ENCODE measurements at places on chromosomes 3 and 15.

- H3K36me3 ChIP-seq, result no peaks in the 10 kb centered on the region
- no peak for DNase-seq
- no peak overlapping the region for H3K27ac ChIP-seq
- H3K27me3 ChIP-seq, result no peaks in the 10 kb centered on the region
Observed at GRCh38 chr3:58868097-58868779, 181.6 kb downstream of the CFAP20DC start.

DNA sequence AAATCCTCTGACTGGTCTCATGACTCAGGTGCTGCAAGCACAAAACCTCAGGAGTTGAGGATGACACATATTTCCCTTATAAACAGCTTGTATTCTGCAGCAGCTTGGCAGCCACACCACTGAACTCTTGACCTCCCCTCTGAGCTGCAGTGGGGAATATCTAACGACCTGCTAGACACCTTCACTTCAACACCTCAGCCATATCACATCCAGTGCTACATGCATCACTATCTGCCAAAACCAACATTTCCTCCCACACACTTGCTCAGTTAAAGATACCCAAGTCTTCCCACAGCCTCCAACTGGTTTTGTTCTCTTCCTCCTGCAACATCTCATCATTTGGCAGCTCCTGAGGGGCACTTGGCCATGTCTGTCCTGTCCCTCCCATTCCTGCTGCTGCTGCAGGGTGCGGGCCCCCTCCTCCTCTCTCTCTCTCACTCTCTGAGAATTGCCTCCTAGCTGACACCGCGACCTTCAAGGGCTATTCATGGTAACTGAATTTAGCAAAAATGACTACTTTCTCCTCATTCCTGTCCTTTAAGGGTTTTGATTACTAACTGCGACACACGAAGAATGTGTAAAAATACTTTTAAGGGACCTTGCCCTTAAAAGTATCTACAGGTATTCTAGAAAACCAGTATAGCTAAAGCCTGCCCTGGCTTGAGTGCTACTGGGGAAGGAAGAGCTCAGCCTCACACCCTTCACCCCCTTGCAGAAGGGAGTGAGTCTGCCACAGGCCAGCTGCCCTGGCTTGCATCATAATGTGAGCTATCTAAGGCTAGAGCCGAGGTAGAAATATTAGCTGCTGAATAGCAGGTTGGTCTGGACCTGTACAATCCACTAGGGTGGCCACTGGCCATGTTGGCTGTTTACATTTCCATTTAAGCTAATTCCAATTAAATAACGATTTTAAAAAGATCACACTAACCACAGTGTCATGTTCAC is 5.0 kb upstream of the CCR9 start:
- no peaks in the 10 kb centered on the region for H3K4me1 ChIP-seq
- no peaks in the 10 kb centered on the region for H3K36me3 ChIP-seq
- no peak overlapping the region for H3K27ac ChIP-seq
- H3K27me3 ChIP-seq, result no peaks in the 10 kb centered on the region

- no peaks in the 10 kb centered on the region for H3K36me3 ChIP-seq
- no peaks in the 10 kb centered on the region for H3K4me1 ChIP-seq
- H3K27me3 ChIP-seq, result no peaks in the 10 kb centered on the region
- no peak for DNase-seq
- H3K4me3 ChIP-seq, result no peak overlapping the region
- H3K27ac ChIP-seq, result no peak overlapping the region
Observed at GRCh38 chr3:87426918-87427317, 150.5 kb upstream of the POU1F1 start.

DNA sequence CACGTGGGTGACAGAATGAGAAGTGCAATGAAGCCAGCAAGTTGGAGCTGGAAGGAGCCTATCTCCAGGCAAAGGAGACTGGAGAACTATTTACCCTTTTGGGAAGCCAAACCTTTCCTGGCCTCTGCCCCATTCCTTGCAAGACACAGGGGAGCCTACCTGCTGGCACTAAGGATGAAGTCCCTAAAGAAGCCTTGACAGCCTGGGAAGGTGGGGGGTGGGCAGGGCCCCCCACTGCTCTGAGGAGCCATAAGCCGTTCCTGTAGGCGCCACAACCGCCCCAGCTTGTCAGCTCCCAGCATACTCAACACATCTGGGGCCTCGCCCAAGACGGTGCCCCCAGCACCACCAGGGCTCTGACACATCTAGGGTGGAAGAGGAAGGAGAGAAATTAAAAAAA is 5.5 kb downstream of the CDAN1 start:
- H3K27ac ChIP-seq, result no peak overlapping the region
- H3K4me3 ChIP-seq, result no peak overlapping the region
- H3K4me1 ChIP-seq, result peaks cover 9% of the 10 kb centered on the region
- peaks cover 46% of the 10 kb centered on the region for H3K36me3 ChIP-seq

DNA sequence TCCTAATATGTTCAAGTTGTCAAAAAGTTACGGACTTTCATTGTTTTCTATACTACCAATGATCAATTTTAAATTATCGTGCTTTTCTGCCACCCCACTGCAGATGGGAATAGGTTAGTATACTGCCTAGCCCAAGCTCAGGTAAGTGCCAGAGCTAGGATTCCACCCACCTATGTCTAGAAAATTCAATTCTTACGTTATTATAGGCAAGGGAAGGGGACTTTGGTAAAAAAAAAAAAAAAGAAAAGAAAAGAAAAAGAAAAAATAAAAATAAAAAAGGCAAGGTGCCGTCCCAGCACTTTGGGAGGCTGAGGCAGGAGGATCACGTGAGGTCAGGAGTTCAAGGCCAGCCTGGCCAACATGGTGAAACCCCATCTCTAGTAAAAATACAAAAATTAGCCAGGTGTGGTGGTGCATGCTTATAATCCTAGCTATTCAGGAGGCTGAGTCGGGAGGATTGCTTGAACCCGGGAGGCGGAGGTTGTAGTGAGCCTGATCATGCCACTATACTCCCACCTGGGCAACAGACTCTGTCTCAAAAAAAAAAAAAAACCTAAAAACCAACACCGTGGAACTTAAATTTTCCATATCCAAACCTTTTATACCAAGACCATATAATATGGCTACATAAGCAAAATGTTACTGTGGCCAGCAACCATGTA is 1.3 kb downstream of the RPL22L1 start:
- H3K4me1 ChIP-seq, result no peaks in the 10 kb centered on the region
- no peaks in the 10 kb centered on the region for H3K27me3 ChIP-seq
- peak overlapping the region; percentile 82 for H3K27ac ChIP-seq

DNA sequence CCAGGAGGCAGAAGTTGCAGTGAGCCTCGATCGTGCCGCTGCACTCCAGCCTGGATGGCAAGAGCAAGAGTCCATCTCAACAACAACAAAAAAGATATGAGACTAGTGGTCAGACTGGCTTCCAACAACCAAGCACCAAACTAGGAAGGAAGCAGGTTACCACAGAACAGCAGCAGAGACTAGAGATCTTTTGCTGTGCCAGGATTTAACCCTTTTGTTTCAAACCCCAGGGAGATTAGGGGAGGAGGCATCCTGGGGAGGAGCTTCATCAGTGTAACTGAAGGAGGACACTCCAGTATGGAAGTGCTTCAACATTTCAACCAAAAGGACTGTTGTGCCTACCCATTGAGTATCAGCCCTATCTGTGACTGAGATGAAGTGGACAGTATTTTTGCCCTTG is 240.3 kb downstream of the ZIC1 start:
- H3K4me3 ChIP-seq, result no peak overlapping the region
- H3K36me3 ChIP-seq, result no peaks in the 10 kb centered on the region
- H3K4me1 ChIP-seq, result no peaks in the 10 kb centered on the region
- no peak for DNase-seq
- no peaks in the 10 kb centered on the region for H3K27me3 ChIP-seq

GRCh38 chr3:143627336-143627735 is 220.9 kb downstream of the SLC9A9 start:
- H3K27me3 ChIP-seq, result no peaks in the 10 kb centered on the region
- H3K4me1 ChIP-seq, result no peaks in the 10 kb centered on the region
- H3K27ac ChIP-seq, result no peak overlapping the region
- no peak for DNase-seq
- H3K36me3 ChIP-seq, result no peaks in the 10 kb centered on the region
- H3K4me3 ChIP-seq, result no peak overlapping the region

- no peaks in the 10 kb centered on the region for H3K36me3 ChIP-seq
- no peak overlapping the region for H3K27ac ChIP-seq
- H3K27me3 ChIP-seq, result no peaks in the 10 kb centered on the region
- H3K4me1 ChIP-seq, result no peaks in the 10 kb centered on the region
- H3K4me3 ChIP-seq, result no peak overlapping the region
- DNase-seq, result no peak
Observed at GRCh38 chr15:38883987-38884386, 319.4 kb upstream of the RASGRP1 start.

GRCh38 chr3:134466331-134466730 is 19.5 kb downstream of the ANAPC13 start:
- no peak for DNase-seq
- no peaks in the 10 kb centered on the region for H3K36me3 ChIP-seq
- no peak overlapping the region for H3K4me3 ChIP-seq
- no peak overlapping the region for H3K27ac ChIP-seq
- H3K27me3 ChIP-seq, result no peaks in the 10 kb centered on the region

DNA sequence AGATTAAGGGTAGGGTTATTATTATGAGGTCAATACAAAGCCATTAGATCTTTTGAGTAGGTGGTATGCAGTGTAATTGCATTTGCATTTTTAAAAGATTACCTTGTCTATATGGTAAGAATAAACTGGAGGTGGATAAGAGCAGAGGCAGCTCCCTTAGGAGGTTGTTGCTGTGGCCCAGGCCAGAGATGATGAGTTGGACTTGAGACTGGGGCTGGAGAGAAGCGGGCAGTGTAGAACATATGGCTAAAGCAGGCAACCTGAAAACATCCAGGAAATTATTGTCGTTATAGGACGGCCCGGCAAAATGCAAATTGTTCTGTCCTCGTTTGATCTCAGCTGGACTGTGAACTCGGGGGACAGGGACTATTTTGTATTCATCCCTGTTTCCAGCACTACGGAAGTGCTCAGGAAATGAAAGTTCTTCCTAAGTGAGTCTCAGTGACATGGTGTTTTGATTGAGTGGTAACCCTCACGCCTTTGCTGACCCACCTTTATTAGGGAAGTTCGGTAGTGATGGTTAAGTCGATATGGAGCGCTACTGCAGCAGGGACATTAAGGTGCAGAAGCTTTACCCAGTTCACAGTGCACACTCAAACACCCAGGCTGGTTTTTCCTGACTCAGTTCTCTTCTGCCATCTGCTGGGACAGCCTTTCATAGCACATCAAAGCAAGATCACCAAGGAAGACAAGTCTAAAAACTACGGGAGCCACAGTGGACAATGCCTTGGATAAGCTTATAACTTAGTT is 27.2 kb upstream of the VPS33B start:
- H3K4me1 ChIP-seq, result no peaks in the 10 kb centered on the region
- H3K4me3 ChIP-seq, result no peak overlapping the region
- no peaks in the 10 kb centered on the region for H3K36me3 ChIP-seq
- DNase-seq, result no peak
- H3K27ac ChIP-seq, result no peak overlapping the region

DNA sequence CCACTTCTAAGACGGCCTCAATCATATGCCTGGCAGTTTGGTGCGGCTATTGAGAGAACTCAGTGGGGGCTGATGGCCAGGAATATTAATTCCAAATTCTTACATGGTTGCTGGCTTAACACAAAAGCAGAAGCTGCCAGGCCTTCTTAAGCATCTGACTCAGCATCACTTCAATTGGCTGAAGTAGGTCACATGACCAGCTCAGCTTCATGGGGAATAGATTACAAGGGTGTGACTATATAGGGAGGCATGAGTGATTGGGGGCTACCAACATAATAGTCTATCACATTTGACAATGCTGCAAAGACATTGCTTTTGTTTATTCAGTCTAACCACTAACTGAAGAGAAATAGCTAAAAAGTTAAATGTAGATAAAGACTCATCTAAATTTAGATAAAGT is 101.6 kb upstream of the ANKRD28 start:
- no peak overlapping the region for H3K4me3 ChIP-seq
- peaks cover 16% of the 10 kb centered on the region for H3K4me1 ChIP-seq
- H3K27me3 ChIP-seq, result no peaks in the 10 kb centered on the region
- no peak overlapping the region for H3K27ac ChIP-seq

- no peak overlapping the region for H3K27ac ChIP-seq
- H3K27me3 ChIP-seq, result no peaks in the 10 kb centered on the region
- no peaks in the 10 kb centered on the region for H3K4me1 ChIP-seq
Observed at GRCh38 chr3:194956697-194957396, 271.2 kb downstream of the FAM43A start.

- H3K27ac ChIP-seq, result no peak overlapping the region
- H3K4me3 ChIP-seq, result no peak overlapping the region
- DNase-seq, result no peak
- H3K27me3 ChIP-seq, result no peaks in the 10 kb centered on the region
Observed at GRCh38 chr3:148453781-148454191, 243.9 kb upstream of the AGTR1 start.

DNA sequence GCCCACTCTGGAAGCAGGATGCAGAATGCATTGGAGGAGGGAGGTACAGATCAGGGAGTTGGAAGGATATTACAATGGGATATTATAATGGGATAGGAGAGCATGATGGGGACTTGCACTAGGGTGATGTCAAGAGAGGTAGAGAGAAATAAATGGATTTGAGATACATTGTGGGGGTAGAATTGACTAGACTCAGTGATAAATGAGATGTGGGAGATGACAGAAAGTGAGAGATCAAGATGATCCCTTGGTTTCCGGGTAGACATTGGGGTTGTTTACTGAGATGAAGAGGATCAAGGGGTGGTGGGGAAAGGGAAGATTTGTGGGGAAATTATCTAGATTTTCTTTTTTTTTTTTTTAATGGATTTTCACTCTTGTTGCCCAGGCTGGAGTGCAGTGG is 42.7 kb downstream of the BFSP2 start:
- H3K4me1 ChIP-seq, result no peaks in the 10 kb centered on the region
- no peaks in the 10 kb centered on the region for H3K27me3 ChIP-seq
- H3K4me3 ChIP-seq, result no peak overlapping the region
- H3K27ac ChIP-seq, result no peak overlapping the region
- no peaks in the 10 kb centered on the region for H3K36me3 ChIP-seq

DNA sequence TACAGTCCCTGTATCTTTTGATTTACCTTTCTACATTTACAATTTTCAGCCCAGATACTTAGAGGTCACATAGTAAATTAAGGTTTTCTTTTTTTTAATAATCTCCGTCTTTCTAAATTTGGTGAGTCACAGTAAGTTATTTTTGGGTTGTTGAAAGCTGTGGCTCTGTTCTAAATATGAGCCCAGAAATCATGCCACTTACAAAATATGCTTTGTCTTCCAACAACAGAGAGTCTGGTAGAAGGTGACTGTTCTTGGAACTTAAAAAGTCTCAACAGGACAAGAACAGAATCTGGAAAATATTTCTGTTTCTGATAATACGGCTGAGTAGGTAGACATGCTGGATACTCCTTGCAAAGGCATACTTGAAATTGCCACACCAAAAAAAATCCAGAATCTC is 16.0 kb downstream of the GOLGA8S start:
- H3K36me3 ChIP-seq, result no peaks in the 10 kb centered on the region
- no peak for DNase-seq
- no peaks in the 10 kb centered on the region for H3K27me3 ChIP-seq
- no peaks in the 10 kb centered on the region for H3K4me1 ChIP-seq
- peak overlapping the region; percentile 70 for H3K27ac ChIP-seq
